T-cell (primary cell): ENCODE measurements at places on chromosomes 12 and 14.
A peak's percentile ranks its signal among the peaks of the same experiment; 100 is the strongest.

DNA sequence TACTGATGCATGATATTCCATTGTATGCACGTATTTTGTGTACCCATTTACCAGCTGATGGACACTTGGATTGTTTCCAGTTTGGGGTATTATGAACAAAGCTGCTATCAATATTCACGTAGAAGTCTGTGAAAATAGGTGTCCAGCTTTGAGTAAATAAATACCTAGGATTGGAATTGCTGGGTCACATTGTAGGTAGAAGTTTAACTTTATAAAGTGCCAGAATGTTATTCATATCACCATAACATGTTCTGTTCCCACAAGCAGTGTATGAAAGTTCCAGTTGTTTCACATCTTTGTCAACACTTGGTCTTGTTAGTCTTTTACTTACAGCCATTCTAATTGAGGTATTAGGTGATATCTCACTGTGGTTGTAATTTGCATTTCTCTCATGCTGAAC is 108.0 kb upstream of the METAP2 start:
- no peak for DNase-seq

DNA sequence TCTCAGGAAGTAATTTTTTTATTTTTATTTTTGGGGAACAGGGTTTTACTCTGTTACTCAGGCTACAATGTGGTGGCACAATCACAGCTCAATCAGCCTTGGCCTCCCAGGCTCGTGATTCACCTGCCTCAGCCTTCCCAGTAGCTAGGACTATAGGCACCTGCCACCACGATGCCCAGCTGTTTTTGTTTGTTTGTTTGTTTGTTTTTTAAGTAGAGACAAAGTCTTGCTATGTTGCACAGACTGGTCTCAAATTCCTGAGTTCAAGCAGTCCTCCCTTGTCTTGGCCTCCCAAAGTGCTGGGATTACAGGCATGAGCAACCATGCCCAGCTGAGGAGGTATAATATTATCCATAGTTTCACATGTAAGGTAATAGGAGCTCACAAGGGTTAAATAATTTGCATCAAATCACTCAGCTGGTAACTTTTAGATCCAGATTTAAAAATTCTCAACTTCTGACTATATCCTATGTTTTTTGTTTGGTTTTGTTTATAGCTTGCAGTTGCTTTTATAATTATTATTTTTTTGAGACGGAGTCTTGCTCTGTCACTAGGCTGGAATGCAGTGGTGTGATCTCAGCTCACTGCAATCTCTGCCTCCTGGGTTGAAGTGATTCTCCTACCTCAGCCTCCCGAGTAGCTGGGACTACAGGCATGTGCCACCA is 629.3 kb downstream of the DIO2 start:
- DNase-seq = no peak

DNA sequence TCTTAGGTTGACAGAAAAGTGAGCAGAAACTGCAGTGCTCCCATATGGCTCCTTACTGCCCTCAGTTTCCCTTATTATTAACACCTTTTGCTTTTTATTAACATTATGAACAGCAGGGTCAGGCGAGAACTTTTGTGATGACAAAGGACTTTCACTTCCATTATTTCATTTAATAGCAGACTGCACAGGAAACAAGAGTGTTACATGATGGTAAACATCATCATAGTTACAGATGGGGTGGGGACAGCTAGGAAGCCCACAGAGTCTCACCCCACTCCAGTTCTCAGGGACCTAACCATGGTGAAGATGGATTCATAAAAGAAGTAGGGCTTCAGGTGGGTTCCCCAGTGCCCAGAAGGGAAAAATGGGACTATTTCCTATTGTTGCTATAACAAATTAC is 110.1 kb upstream of the PELI2 start:
- DNase-seq = no peak

DNA sequence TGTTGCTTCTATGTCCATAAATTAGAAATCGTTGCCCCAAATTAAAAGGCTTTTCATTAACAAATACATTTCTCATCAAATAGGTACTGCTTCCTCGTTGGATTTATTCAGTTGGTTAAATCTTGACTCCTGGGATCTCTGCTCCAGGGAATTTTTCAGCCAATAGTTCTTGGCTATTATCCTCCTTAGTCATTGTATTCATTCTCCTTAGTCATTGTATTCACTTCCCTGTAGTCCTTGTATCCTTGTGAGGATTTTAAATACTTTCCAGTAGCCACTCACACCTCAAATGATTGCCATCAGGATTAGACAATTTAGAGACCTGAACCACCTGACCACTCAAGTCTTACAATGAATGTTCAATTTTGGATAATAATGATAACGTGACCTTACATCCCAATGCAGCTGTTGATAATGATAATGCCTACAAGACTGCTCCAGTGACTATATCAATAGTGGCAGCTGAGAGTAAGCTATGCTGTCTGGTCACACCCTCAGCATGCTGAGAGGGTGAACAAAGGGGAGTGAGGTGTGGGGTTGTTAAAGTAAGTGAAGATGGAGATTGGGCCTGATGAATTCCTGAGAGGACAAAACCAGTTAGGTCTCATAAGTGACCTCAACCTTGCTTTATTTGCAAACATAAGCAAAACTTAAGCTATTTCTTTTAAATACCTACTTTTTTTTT is 193.7 kb upstream of the RTL1 start:
- DNase-seq = no peak

DNA sequence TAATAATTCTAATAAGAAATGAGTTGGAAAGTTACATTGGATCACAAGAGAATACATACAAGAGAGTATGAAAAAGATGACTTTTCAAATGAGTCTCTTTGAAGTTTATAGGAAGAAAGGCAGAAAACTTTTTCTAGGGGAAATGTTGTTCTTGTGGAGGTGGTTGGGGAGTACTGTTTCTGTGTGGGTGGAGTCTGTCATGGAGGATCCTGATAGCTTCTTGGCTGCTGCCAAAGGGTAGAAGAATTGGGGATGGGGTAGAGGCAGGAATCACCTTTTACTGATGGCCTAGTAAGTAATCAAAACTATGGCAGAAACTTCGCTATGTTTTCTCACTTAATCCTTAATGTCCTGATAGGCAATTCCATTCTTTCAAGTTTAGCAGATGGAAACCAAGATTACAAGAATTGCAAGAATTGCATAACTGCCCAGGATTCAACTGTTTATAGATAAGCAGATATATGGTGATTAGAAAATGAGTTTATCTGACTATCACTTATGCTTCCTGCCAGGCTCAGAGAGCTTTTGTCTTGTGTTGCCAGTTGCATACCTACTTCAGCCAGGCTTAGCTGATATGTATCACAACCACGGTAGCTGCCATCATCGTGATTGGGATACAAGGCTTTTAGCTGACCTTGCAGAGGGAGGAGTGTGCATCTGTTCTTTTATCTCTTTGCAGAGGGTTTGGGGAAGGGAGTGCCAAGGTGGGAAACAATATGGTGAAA is 463.9 kb downstream of the TMTC2 start:
- no peak for DNase-seq

DNA sequence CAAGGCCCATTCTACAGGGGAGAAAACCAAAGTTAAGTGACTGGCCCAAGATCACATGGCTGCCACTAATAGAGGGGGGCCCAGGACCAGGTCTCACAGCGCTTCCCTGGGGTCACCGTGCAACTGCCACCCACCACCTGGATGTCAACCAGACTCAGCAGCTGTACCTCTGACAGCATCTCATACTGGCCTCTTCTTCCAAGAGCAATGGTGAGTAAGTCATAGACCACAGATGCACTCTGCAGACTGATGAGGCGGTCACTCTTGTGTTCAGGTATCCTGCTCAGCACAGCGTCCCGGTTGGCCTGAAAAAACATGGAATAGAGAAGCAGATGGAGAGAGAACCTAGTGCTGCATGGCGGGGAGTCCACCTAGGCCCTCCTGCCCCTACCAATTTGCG is 139.9 kb downstream of the TTC7B start:
- no peak for DNase-seq

DNA sequence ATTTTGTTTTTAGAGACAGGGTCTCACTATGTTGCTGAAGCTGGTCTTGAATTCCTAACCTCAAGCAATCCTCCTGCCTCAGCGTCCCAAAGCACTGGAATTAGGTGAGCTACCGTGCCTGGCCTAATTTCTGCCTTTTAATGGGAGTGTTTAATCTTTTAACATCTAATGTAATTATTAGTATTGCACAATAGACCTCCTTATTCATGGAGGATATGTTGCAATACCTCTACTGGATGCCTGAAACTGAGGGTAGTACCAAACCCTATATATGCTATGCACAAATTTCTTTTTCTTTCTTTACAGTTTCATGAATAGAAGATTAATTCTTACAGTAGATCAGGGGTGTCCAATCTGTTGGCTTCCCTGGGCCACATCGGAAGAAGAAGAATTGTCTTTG is 47.8 kb downstream of the MYRFL start:
- no peak for DNase-seq

DNA sequence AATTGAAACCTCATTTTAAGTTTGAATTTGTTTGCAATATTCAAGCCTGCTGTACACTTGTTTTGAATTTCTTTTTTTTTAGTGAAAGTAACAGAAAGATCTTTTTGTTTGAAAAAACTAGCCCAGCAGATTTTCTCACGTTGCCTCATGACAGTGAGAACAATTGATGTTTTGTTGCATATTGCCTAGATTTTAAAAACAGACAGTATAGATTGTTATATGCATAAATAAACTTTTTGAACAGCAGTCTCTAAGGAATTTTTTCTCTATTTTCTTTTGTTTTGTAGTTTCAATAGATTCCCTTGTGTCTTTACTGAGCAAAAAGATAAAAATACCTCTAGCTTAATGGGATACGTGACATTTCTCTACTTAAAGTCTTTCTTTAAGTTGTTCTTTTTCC is 15.4 kb downstream of the OR6C6 start:
- no peak for DNase-seq

DNA sequence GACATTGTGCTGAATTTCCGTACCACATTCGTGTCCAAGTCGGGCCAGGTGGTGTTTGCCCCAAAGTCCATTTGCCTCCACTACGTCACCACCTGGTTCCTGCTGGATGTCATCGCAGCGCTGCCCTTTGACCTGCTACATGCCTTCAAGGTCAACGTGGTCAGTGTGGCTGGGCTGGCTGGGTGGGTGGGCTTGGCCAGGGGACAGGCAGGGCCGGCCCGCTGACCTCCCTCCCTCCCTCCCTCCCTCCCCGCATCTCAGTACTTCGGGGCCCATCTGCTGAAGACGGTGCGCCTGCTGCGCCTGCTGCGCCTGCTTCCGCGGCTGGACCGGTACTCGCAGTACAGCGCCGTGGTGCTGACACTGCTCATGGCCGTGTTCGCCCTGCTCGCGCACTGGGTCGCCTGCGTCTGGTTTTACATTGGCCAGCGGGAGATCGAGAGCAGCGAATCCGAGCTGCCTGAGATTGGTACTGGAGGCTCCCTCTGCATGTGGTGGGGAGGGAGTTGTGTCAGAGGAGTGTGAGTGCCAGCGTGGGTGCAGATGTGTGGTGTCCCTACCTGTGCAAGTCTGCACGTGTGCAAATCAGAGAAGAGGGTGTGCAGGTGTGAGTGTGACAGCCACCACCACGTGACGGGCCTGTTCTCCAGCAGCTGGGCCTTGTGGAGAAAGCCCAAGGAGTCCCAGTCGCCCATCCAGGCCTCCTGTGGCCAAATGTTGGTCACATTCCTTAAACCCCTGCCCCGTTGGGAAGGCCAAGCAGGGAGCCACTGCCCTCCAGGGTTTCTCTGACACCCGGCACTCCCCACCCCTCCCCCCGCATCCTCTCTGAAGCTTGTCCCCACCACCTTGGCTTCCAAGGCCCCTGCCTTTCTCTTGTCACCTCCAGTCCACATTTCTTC is 5.3 kb downstream of the KCNH3 start:
- no peak for DNase-seq

GRCh38 chr14:35254736-35255135 is 37.4 kb upstream of the PSMA6 start:
- DNase-seq = no peak

DNA sequence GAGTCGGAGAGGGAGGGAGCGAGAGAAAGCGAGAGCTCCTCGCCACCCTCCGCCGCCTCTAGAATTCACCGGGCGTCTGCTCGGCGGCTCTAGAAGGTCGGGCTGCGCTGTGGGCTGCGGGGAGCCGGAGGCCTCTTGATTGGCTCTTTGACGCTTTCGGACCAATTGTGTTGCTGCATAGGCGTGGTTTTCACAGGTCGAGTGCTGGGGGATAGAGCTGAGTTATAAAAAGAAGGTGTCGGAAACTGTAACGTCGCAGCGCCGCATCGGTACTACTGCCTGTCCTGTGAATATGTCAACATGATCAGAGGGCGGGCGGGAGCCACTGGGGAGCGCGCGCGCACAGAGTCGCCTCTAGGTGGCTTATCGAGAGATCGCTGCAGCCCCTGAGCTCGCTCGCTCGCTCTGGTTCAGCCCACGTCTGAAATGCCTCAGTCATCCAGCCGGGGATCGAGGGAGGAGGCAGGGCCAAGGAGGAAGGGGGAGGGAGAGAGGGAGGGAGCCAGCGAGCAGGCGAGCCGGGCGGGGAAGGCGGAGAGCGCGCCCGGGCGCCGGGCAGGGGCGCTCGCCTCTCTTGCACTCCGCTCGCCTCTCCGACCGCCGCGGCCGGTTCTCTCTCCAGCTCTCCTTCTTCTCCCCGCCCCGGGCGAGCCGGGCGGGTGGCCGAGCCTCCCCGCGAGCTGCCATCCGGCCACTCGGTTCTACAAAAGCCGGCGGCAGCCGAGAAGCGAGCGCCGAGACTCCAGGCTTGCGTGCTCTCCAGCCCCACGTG is at the start of gene TBX3:
TSS of gene TBX3 (minus strand) at position 78 of the 772 bp plus-strand sequence. CDS start 975 bp downstream, outside the sequence.
- peak; percentile 16 for DNase-seq

- DNase-seq = no peak
Observed at GRCh38 chr14:60266021-60266937, 17.3 kb downstream of the PPM1A start.

DNA sequence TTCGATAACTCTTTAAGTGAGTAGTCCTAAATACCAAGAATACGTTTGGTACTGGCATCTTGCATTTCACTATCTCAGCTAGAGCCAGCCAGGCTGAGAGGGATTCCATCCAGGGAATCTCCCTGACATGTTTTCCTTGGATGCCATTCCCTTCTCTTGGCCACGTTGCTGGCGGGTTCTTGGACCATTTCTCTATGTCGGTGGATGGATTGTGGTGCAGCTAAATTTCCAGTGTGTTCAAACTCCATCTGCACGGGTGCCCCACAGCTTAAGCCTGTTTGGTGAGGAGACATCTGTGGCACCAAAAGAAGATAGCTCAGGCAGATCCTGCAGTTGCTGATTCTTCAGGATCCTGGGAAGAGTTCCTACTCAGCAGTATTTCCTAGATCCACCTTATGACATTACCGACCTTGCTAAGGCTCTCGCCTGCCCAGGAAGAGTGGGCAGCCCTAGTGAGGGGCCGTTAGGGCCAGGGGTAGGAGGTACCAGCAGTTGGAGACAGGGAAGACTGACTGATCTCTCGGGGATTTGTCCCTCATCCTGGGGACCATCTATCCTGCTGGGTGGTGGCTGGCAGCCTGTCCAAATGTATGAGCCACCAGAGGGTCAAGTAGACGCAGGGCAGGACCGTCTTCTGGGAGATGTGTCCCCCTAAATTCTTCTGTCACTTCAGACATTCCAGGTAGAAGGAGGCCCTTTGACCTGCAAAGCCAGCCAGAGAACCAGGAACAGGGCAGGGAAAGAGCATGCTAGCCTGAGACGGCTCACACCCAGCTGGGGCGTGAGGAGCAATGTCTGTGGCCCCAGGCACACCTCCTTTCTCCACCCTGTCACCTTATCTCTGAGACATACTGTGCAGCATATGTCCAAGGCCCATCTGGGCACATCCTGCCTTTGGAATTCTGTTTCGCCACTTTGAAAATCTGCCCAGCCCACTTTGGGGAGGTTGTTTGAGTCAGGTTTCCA is 72.6 kb upstream of the CAPRIN2 start:
- no peak for DNase-seq
